CD4-positive, CD25-positive, alpha-beta regulatory T cell (primary cell): ENCODE measurements at places on chromosomes 6 and 20.
A peak's percentile ranks its signal among the peaks of the same experiment; 100 is the strongest.

- DNase-seq, result no peak
Observed at GRCh38 chr6:157995458-157995857, 13.8 kb downstream of the SYNJ2 start.

DNA sequence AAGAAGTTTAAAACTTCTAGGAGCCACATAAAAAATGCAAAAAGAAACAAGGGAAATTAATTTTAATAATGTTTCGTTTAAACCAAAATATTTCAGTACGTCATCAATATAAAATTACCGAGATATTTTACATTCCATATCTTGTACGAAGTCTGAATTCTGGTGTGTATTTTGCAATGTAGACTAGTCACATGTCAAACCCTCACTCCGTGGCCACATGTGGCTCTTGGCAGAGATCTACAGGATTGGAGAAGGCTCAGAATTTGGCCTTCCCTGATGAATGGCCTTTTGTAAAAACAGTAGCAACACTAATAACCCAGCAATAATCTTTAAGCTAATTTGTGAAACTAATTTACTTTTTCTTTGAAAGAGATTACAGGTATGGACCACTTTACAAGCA, 217.1 kb downstream of the PRL start:
- no peak for DNase-seq

- DNase-seq, result no peak
Observed at GRCh38 chr6:109345986-109346385, 36.3 kb downstream of the CD164 start.

DNA sequence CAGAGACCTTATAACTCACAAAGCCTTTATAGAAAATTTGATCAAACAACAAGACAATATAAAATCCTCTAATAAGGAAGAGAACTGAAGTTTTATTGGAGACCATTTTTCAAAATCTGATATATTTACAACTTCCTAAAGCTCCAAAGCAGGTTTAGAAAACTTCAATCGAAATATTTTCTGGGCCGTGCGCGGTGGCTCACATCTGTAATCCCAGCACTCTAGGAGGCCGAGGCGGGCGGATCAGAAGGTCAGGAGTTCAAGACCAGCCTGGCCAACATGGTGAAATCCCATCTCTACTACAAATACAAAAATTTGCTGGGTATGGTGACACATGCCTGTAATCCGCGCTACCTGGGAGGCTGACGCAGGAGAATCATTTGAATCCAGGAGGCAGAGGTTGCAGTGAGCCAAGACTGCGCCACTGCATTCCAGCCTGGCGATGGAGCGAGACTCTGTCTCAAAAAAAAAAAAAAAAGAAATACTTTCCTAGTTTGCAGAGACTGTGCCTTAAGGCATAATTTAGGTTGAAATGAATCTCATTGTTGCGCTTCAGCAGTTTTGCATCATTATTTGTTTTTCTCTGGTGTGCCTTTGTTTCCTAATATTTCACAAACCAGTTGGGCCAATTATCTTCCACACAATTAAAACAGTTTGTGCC, 60.6 kb upstream of the ASIP start:
- no peak for DNase-seq

- no peak for DNase-seq
Observed at GRCh38 chr6:48695872-48696271, 584.9 kb upstream of the PTCHD4 start.

DNA sequence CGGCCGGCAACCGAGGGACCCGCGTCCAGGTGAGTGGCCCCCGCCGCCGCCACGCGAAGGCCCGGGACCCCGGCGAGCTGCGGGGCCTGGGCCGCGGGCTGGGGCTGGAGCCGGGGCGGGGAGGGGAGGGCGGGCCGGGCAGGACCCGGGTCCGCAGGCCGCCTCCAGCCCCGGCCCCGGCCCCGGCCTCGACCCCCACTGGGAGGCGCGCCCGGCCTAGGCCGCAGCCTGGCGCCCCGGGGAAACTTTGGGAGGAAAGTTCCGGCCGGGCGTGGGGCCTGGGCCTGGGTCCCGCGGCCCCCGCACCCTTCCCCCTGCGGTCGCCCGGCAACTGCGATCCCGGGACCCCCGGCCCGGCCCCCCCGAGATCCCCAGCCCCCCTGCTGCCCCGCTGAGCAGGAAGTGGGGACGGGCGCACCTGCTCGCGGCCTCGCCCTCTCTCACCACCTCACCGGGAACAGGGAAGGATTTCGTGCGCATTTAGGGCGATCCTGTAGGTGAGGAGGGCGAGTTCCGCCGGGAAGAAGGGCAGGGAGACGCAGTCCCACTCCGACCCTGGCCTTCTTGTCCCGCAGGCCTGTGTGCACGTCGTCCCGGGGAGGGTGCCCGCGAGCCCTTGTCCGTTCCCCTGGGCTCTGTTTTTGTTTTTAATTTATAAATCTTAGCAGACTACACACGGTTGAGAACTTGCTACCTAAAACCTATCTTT, 402 bp downstream of the OSBPL2 start:
- DNase-seq, result peak; percentile 29

- no peak for DNase-seq
Observed at GRCh38 chr6:72740135-72740534, 118.3 kb downstream of the KCNQ5 start.

DNA sequence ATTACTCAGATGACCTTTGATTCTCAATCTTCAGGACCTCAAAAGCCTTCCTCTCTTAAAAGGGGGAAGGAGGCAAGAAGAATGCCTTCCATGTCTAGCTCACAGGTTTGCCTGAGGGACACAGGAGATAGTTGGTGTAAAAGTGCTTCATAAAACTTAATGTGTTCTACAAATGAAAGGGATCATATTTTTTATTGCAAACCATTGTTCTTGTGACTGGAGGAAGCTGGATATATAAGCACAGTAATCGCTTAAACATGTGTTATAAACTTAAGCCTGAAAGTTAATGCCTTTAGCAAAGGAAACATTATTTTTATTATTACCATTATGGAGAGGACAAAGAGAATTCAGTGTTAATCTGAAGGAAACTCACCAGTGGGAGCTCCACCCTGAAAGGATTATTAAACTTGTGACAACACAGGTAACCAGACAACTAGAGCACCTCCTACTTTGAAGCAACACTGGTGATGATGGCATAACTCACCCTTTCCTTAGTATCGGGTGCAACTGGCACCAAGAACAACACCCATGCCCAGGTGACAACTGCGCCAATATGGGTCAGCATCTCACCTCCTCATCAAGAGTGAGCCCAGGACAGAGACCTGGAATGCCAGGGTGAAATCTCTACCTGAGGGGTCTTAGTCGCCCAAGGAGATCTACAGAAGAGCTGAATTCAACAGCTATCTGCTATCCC, 288.7 kb upstream of the PRDM1 start:
- no peak for DNase-seq

- DNase-seq, result no peak
Observed at GRCh38 chr6:103516336-103516735, 1343.4 kb downstream of the HACE1 start.

- no peak for DNase-seq
Observed at GRCh38 chr6:144809120-144809519, 524.0 kb downstream of the UTRN start.

- no peak for DNase-seq
Observed at GRCh38 chr6:17741507-17741906, 34.8 kb upstream of the NUP153 start.

- DNase-seq, result peak; percentile 72
Observed at GRCh38 chr6:33905071-33905609, 101.3 kb upstream of the MLN start.

GRCh38 chr20:992801-993535, 9.1 kb downstream of the RSPO4 start:
- no peak for DNase-seq

DNA sequence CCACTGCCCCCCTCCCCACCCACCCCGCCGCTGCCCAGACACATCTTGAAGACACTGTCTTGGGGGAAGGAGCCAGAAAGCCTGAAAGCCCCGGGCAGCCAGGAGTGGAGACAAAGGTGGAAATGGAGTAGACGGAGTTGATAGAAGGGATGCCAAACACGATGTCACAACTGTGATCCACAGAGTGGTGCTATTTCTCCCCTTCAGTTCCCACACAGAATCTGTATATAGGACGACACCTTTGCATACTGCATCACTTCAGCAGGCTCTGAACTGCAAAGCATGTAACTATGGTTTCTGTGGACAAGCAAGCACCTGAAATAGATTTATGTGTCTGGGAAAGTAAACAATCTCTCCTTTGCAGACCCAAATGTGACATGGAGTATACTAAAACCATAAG, 56.4 kb upstream of the F13A1 start:
- no peak for DNase-seq

GRCh38 chr20:19874040-19874727, 116.1 kb downstream of the RIN2 start:
- DNase-seq, result no peak

GRCh38 chr6:27287751-27288135, 24.3 kb downstream of the POM121L2 start:
- DNase-seq, result no peak

DNA sequence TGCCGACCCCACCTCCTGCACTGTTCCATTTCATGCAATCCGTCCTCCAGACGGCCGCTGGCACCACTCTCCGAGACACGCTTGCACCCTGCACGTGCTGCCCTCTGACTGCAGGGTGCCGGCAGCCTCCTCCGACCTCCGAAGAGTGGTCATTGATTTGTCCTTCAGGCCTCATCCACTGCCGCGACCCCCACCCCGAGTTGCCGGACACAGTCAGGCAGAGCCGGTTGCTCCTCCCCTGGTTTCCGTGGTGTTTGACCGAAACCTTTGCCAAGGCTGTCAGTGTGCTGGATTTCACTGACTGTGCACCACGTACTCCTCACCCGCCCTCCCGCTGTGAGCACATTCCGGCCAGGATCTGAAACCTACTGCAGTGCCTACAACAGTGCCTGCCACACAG, 156.4 kb upstream of the PDE10A start:
- DNase-seq, result no peak

DNA sequence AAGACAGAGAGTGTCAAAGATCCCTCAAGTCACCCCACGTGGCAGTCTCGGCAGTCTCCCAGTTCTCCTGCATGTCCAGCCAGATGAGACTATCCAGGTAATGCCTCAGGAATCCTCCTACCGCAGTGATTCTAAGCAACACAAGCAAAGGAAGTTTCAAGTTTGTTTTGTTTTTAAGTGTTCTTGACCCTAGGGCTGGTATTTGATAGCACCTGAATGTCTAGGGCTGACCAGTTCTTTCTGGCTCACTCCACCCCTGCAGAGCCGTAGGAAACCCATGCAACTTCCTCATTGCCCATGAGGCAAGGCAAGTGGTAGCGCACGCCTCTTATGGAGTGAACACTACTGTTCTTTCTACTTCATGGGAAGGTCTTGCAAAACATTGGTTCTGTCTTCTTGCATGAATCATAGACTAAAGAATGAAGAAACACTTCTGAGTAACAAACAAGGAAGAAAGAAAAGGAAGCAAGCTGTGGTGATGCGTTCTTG, 24.8 kb upstream of the FOXQ1 start:
- DNase-seq, result no peak

GRCh38 chr20:57596998-57597939, 23.0 kb downstream of the ZBP1 start:
- DNase-seq, result peak; percentile 62

- no peak for DNase-seq
Observed at GRCh38 chr6:12010635-12011275, 1.4 kb upstream of the HIVEP1 start.

DNA sequence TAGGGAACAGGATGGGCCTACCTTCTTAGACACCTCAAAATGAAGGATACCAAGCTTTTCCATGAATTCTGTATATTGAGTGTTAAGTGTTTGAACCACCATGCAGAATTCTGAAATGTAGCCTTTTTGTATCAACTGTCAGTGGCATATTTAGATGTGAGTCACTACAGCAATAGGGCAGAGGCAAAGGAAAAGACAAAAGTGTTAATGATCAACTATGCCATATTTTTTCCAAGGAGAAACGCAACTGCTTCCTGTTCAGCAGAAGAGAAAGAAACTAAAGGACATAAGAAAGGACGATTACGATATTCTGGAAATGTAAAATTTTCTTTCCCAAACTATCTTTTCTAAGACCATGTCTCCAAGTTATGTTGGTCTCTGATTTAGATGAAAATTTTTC, 104.6 kb upstream of the RSPO3 start:
- DNase-seq, result no peak

DNA sequence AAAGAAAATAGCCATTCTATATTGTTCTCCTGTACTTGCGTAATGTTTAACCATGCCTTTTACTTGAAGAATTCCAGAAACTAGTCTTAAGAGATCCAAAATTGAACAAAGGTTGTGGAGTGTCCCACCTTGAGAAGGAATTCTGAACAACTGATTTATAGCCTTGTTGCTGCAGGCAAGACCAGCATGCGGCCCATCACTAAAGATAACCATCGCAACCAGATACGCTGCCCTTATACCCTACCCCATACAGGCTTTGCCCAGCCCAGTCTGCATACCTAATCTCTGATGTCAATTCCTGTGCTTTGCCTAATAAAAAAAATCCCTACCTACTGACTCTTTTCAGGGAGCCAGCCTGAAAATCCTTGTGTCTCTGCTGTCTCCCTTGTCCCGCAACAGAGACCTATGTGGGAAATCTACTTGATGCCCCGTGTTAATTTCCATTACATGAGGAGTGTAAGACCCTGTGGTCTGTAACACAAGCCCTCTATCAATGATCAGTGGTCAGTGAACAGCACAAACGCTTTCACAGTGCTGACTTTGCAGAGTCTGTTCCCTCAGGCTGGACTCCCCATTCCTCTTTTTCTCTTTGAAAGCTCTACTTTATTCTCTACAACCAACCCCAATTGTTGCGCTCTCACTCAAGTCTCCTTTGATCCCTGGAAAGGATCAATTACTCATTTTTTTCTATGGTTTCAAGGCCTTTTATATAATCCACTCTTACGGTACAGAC, 125.7 kb upstream of the BTBD3 start:
- DNase-seq, result no peak

- no peak for DNase-seq
Observed at GRCh38 chr6:68252632-68253031, 382.4 kb upstream of the ADGRB3 start.

- no peak for DNase-seq
Observed at GRCh38 chr6:30207619-30208295, 5.4 kb downstream of the TRIM26 start.

DNA sequence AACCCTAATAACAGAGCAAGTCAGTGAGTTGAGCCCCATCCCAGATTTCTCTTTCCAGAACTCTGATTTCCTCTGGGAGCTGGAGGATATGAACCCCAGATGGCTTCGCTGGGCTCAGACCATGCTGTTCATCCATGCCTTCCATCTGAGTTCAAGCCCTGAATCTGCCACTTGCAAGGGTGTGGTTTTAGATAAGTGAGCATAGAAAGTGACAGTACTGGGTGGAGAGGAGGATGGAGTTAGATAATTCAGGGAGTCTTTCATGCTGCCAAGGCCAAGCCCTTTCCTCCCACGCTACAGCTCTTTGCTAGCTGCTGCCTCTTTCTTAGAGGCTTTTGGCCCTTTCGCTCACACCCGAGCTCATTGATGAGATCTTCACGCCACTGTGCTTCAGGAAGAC, 57.2 kb upstream of the MAFB start:
- no peak for DNase-seq
